ENCODE measurements at places on chromosomes 16 and 17. TPM values are rescaled to one million over a fixed set of nuclear protein-coding genes. Genes with fewer than 3 reads are reported as not detected.
A peak's percentile ranks its signal among the peaks of the same experiment; 100 is the strongest.

GRCh38 chr17:46166692-46167249 lies 26.5 kb downstream of the KANSL1 start:
- no peak for DNase-seq
- no peaks in the 10 kb centered on the region for H3K27me3 ChIP-seq
- H3K27ac ChIP-seq, result no peak overlapping the region
- H3K4me1 ChIP-seq, result peaks cover 100% of the 10 kb centered on the region
- no peak overlapping the region for H3K4me3 ChIP-seq
- H3K36me3 ChIP-seq, result peaks cover 27% of the 10 kb centered on the region

DNA sequence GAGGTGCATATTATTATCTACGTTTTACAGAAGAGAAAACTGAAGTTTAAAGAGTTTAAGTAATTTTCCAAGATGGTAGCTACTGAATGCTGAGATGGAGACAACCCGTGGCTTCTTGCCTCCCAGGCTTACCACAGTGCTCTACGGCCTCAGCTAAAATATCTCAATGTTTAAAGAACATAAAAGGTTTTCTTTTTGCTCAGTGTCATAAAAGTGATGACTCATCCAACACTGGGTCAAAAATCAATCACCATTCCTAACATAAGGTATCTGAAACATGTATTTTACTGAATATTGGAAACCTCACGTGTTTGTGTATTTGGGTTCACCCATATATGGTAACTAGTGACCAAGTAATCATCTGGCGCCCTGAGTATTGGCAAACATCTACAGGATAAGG lies 18.4 kb downstream of the ABCA9 start:
- H3K27me3 ChIP-seq, result no peaks in the 10 kb centered on the region
- H3K4me1 ChIP-seq, result peaks cover 6% of the 10 kb centered on the region
- no peak for DNase-seq
- H3K4me3 ChIP-seq, result no peak overlapping the region
- H3K36me3 ChIP-seq, result peaks cover 32% of the 10 kb centered on the region

GRCh38 chr16:80107900-80108299 lies 432.9 kb upstream of the DYNLRB2 start:
- H3K27me3 ChIP-seq, result peaks cover 22% of the 10 kb centered on the region
- DNase-seq, result no peak
- H3K27ac ChIP-seq, result no peak overlapping the region
- H3K36me3 ChIP-seq, result no peaks in the 10 kb centered on the region

DNA sequence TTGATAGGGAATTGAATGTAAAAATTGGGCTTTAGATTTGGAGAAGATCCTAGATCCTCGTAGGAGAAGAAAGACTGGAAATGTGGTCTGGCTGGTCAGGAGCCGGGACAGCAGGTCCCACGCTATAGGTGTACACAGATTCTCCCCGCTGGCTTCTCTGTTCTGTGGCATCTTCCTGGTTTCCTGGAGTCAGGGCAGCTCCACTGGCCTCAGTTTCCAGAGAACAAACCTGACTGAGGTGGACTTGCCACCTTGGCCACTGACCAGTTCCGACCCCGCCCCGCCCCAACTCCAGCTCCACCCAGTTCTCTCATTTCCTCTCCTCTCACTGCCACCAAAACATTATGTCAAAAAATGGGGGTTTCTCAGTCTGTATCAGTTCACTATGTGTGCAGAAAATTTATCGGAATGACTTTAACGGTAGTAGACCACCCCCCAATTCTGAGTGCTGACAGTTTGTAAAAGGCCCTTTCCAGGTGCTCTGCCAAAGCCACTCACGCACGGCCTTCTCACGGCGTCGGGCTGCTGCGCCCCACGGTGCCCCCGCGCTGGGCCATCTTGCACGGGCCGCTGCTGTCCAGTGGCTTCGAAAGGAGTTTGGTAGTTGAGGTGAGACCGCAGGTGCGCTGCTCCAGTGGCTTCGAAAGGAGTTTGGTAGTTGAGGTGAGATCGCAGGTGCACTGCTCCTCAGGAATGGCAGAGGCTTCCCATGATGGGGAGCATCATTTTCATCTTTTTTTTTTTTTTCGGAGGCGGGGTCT lies 161.4 kb upstream of the CHMP6 start:
- no peak for DNase-seq
- H3K36me3 ChIP-seq, result peaks cover 11% of the 10 kb centered on the region
- H3K27me3 ChIP-seq, result no peaks in the 10 kb centered on the region

GRCh38 chr17:66986659-66987058 lies 22.2 kb downstream of the CACNG4 start:
- H3K4me1 ChIP-seq, result no peaks in the 10 kb centered on the region
- H3K27me3 ChIP-seq, result peaks cover 88% of the 10 kb centered on the region
- DNase-seq, result no peak
- H3K36me3 ChIP-seq, result no peaks in the 10 kb centered on the region
- H3K27ac ChIP-seq, result no peak overlapping the region

DNA sequence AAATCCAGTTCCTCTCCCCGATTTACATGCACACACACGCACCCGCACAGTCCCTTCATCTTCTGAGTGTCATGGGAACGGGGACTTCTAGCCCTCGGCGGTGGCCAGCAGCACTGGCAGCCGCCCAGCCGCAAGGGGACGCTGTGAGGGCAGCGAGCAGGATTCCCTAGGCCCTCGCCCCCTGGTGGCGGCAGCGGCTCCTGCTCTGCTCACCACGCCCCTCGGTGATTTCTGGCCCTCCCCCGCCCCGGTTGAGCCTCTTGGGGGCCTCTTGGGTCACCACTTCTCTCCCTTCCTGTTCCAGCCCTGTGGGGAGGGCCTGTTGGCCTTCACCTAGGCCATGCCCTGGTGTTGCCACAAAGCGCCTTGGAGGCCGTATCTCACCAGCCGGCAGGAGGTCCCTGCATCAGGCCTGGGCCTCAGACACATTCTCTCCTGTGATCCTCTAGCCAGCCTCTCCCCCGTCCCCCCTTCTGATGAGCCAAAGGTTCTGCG lies 75.2 kb upstream of the KSR1 start:
- no peaks in the 10 kb centered on the region for H3K36me3 ChIP-seq
- no peaks in the 10 kb centered on the region for H3K27me3 ChIP-seq
- H3K4me3 ChIP-seq, result peak overlapping the region; percentile 52
- peak overlapping the region; percentile 27 for H3K27ac ChIP-seq
- H3K4me1 ChIP-seq, result peaks cover 36% of the 10 kb centered on the region
- peak; percentile 66 for DNase-seq

GRCh38 chr16:53084746-53085334 lies 30.0 kb downstream of the CHD9 start:
- H3K36me3 ChIP-seq, result no peaks in the 10 kb centered on the region
- H3K27me3 ChIP-seq, result no peaks in the 10 kb centered on the region
- peak overlapping the region; percentile 94 for H3K27ac ChIP-seq
- H3K4me3 ChIP-seq, result no peak overlapping the region

- H3K4me1 ChIP-seq, result no peaks in the 10 kb centered on the region
- DNase-seq, result no peak
- H3K27me3 ChIP-seq, result no peaks in the 10 kb centered on the region
- H3K36me3 ChIP-seq, result no peaks in the 10 kb centered on the region
These were observed 32.6 kb upstream of the KSR1 start for GRCh38 chr17:27423651-27424050.

- DNase-seq, result no peak
- H3K36me3 ChIP-seq, result peaks cover 22% of the 10 kb centered on the region
- peaks cover 13% of the 10 kb centered on the region for H3K4me1 ChIP-seq
- no peak overlapping the region for H3K4me3 ChIP-seq
These were observed 9.0 kb downstream of the NTAN1 start for GRCh38 chr16:15046692-15047376.

GRCh38 chr17:1951920-1952319 lies 73.2 kb downstream of the RTN4RL1 start:
- H3K27ac ChIP-seq, result no peak overlapping the region
- H3K27me3 ChIP-seq, result no peaks in the 10 kb centered on the region
- DNase-seq, result no peak
- H3K4me3 ChIP-seq, result no peak overlapping the region
- peaks cover 9% of the 10 kb centered on the region for H3K4me1 ChIP-seq

DNA sequence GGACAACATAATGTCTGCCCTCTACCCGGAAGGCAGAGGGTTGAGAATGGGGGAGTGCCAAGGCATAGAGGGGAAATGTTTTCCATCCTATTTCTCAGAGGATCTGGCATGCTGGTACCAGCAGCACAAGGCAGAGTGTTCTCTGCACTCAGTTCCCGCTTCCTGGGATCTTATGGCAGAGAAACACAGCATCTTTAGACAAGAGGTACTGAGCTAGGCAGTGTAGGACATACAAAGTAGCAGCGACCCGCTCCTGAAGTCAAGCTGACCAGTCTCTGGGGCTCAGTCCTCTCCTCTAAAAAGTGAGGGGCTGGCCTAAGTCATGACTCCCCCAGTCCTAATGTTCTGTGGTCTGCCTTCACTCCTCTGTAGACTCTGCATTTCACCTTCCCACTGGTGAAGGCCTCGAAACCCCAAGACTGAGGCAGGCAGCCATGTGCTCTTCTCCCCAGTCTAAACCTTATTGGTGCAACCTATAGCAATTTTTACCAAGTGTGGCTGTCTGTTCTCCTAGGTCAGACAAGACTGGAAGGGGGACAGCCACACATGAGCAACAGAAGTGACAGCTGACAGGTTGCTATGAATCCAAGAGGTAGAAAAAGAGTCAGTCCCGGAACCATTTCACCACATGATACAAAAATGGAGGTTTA lies 11.3 kb upstream of the TSPOAP1 start:
- peaks cover 10% of the 10 kb centered on the region for H3K36me3 ChIP-seq
- peak overlapping the region; percentile 29 for H3K4me3 ChIP-seq
- DNase-seq, result no peak

DNA sequence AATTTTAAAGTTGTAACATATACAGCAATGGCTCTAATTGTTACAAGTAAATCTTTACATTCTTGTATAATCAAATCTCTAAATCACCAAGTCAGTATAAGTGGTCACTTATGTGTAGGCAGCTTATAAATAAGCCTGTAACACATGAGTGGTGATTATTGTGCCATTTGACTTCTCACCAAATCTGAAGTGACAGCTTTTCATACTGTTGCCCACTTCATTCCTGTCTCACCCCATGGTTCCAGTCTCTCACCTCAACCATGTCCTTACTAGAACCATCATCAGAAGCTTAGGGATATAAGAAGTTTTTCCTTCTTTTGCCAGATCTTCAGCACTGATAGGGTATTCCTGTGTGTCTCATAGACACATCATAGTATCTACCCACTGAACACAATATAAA lies 23.5 kb downstream of the TNRC6A start:
- peaks cover 100% of the 10 kb centered on the region for H3K4me1 ChIP-seq
- H3K4me3 ChIP-seq, result no peak overlapping the region
- no peak for DNase-seq
- no peak overlapping the region for H3K27ac ChIP-seq
- H3K27me3 ChIP-seq, result no peaks in the 10 kb centered on the region

DNA sequence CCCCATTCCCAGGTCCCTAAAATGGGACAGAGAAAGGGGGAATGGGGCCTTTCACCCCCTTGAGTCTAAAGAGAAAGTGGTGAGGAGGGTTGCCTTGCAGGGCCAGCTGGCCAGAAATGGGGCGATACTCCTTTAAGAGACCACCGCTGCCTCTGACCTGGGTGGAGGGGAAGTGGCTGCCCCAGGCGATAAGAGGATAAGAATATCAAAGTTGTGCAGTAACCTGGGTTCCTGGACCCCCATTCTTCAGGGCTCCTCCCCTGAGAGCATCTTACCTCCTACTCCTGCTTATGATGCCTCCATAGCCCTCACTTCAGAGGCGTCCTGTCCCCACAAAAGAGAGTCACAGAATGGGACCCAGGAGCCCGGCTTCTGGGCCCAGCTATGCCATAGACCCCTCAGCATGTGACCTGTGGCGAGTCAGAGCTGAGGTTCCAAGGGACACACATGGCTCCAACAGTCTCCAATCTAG lies 5.2 kb upstream of the TSPOAP1 start:
- H3K36me3 ChIP-seq, result no peaks in the 10 kb centered on the region
- no peak overlapping the region for H3K4me3 ChIP-seq
- H3K27ac ChIP-seq, result no peak overlapping the region
- peaks cover 54% of the 10 kb centered on the region for H3K27me3 ChIP-seq

GRCh38 chr17:14461227-14461548 lies 160.3 kb downstream of the HS3ST3B1 start:
- DNase-seq, result no peak
- no peak overlapping the region for H3K27ac ChIP-seq
- H3K36me3 ChIP-seq, result no peaks in the 10 kb centered on the region
- H3K27me3 ChIP-seq, result peaks cover 44% of the 10 kb centered on the region
- no peaks in the 10 kb centered on the region for H3K4me1 ChIP-seq

GRCh38 chr17:57197466-57198071 lies 58.8 kb upstream of the MSI2 start:
- H3K27ac ChIP-seq, result no peak overlapping the region
- no peaks in the 10 kb centered on the region for H3K4me1 ChIP-seq
- H3K4me3 ChIP-seq, result no peak overlapping the region
- no peaks in the 10 kb centered on the region for H3K36me3 ChIP-seq
- no peak for DNase-seq

GRCh38 chr17:44159519-44160210 lies 10.8 kb upstream of the ASB16 start:
- no peak overlapping the region for H3K27ac ChIP-seq
- DNase-seq, result no peak
- no peaks in the 10 kb centered on the region for H3K4me1 ChIP-seq
- no peak overlapping the region for H3K4me3 ChIP-seq
- H3K36me3 ChIP-seq, result no peaks in the 10 kb centered on the region

GRCh38 chr16:57530522-57531252 lies 5.7 kb downstream of the CCDC102A start:
- no peaks in the 10 kb centered on the region for H3K27me3 ChIP-seq
- H3K27ac ChIP-seq, result peak overlapping the region; percentile 6
- H3K36me3 ChIP-seq, result peaks cover 4% of the 10 kb centered on the region
- peaks cover 50% of the 10 kb centered on the region for H3K4me1 ChIP-seq

DNA sequence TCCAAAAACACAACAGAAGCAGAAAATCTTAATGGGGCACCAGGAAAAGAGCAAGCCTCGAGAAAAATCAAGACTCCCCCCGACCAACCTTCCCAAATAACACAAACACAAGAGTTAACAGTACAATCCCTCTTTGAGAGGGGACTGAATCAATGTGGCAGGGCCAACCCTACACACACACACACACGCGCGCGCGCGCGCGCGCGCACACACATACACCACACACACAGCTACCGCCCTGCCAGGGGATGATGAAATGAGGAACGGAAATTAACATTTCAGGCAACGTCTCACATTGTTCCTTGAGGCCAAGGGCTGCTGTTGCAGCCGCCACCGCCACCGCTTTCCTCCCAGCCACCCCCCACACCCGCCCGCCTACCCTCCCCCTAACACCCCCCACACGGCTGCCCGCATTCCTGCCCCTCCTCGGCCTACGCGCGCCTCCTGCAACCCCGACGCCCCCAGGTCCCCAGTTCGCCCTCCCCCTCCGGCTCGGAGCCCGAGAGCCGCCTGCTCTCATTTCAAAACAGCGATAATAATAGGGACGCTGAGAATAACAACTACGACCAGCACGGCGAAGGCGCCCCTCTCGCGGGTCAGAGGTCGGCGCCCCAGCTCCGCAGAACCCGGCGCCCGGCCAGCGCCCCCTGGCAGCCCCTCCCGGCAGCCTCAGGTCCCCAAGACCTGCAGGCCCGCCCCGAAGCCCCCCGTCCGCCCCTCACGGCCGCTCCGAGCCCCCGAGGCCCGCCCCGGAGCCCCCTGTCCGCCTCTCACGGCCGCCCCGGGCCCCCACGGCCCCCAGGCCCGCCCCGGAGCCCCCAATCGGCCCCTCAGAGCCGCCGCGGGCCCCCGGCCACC lies 1.1 kb downstream of the ANKRD11 start:
- H3K4me1 ChIP-seq, result peaks cover 77% of the 10 kb centered on the region
- peak overlapping the region; percentile 98 for H3K27ac ChIP-seq
- peak overlapping the region; percentile 93 for H3K4me3 ChIP-seq
- H3K36me3 ChIP-seq, result no peaks in the 10 kb centered on the region
- H3K27me3 ChIP-seq, result no peaks in the 10 kb centered on the region
- DNase-seq, result peak; percentile 76

Gene TMC6
- 39.5 TPM for total RNA-seq

Gene TMEM98
- total RNA-seq, result 10.1 TPM

Gene PPP1R27
- total RNA-seq, result 0.25 TPM

Gene KRT24
- total RNA-seq, result not detected

Gene ABR
- 170 TPM for total RNA-seq

Gene PLA2G10
- total RNA-seq, result not detected

Gene TP53TG3B
- not detected for total RNA-seq

Gene MRPS34
- total RNA-seq, result 78.0 TPM

Gene MYO15A
- total RNA-seq, result 0.25 TPM

Gene ELAC2
- 55.6 TPM for total RNA-seq

Gene FMNL1
- 8.7 TPM for total RNA-seq
